ENCODE measurements at places on chromosomes 7 and 10.

DNA sequence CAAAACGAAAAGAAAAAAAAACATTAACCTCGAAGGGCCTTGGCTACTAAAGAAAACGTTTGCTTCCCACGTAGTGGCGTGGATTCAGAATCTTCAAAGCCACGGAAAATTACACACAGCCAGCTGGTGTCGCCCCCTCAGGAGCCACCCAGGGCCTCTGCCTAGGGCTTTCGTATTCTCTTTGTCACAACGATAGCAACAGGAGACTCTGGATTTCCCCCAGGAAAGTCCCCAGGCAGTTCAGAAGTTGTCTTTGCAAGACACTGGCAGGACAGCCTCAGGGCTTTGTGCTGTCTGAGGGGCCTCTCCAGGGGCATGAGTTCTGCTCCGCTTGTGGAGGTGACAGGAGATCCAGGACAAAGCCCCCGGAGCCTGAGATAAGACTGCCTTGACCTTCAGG, 150.2 kb upstream of the INSYN2A start:
- no peak for DNase-seq

- DNase-seq: no peak
Observed at GRCh38 chr10:8156918-8157317, 102.4 kb downstream of the GATA3 start.

GRCh38 chr10:111233439-111233838, 156.6 kb downstream of the ADRA2A start:
- DNase-seq: no peak

DNA sequence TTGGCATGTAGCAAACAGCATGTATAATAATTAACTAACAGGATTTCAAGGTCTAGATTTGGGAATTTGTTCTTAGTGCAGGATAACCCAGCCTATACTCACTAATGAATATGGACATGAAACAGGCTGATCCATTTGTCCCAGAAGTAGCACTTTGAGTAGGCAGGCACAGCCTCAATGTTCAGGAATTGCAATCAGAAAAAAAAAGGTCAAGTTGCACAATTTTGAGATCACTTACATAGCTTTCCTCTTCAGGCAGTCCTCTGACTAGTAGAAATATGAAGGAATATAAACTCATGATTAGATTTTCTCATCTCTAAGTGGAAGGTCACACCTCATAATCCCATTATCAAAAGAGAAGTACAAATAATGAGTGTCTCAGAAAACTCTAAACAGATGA, 921.4 kb upstream of the CELF2 start:
- no peak for DNase-seq

DNA sequence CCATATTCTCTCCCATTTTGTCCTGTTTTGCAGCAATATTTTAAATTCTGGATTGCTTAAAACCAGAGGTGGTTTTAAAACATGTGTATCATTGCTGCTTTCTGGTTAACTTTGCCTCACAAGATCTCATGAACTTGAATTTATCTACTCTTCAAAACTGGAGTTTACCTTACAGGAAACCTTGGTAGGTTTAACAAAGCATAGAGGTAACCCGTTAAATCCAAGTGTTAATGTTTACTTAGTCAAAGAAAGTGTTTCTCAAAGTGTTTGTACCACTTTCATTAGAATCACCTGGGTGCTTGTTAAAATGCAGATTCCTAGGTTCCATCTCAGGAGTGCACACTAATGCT, 44.0 kb upstream of the VDAC2 start:
- no peak for DNase-seq

- DNase-seq: no peak
Observed at GRCh38 chr10:132938472-132939339, 3.7 kb downstream of the CFAP46 start.

DNA sequence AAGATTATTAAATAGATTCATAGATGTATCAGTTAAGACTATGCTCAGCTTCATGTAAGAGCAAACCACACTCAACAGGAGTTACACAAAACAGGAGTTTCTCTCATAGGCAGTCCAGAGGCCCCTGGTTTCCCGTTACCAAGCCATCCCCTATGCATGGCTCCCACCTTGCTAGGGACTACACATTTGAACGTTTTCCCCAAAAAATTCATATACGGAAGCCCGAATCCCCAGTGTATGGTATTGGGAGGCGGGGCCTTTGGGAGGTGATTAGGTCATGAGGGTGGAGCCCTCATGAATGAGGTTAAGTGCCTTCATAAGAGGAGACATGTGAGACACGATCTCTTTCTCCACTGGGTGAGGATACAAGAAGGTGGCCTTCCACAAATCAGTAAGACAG, 29.1 kb downstream of the RSU1 start:
- no peak for DNase-seq

DNA sequence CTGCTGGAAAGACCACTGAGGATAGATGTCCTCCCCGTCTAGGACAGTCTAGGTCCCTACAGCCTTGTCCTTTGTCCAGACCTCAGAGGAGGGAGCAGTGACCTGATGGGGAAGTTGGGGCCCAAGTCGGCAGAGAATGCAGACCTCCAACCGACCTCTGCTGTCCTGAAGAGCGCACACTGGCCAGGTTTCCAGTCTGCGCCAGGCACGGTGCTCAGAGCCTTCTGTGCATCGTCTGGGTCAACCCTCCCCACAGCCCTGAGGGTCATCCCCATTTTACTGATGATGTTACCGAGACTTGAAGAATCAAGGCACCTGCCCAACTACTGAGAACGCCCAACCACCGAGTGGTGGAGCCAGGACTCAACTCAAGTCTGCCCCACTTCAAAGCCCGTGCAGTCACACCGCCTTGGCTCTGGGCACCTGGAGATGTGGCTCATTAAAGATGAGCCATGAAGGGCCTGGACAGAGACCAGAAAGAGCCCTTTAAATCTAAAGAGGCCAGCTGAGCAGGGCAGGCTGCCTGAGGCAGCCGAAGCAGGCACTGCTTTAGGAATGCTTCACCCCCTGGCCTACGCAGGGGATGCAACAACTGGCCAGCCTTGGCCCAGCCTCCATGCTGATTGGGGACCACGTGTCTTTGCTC, 4.4 kb downstream of the ITPRIP start:
- DNase-seq: peak; percentile 58

DNA sequence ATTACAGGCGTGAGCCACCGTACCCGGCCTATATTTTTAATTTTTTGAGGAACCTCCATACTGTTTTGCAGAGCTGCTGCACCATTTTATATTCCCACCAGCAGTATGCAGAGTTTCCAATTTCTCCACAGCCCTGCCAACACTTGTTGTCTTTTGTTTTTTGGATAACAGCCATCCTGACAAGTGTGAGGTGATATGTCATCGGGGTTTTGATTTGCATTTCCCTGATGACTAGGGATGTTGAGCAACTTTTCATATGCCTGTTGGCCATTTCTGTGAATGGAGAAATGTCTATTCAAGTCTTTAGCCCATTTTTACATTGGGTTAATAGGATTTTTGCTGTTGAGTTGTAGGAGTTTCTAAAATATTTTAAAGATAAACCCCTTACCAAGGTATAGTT, 22.2 kb downstream of the ENTPD7 start:
- DNase-seq: no peak

DNA sequence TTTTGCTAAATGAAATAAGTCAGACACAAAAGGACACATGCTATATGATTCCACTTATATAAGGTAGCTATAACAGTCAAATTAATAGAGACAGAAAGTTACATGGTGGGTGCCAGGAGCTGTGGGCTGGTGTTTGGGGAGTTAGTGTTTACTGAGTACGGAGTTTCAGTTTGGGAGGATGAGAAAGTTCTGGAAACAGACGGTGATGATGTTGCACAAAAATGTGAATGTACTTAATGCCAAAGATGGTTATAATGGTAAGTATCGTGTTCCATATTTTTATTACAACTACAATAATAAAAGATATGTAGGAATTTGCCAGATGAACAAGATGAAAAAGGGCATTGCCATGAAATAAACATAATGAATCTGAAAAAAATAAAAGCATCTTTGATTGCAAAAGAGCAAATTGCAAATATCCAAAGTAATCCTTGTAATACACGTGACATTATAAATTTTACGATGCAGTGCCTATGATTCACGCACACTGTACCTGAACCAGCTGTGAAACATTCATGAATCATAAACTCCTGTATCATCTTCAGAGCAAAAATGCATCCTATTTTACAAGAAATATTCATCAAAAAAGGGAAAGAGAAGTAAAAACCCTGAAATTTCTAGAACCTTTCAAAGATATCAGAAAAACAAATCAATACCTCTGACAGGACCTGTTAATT, 676.7 kb downstream of the PCDH15 start:
- DNase-seq: no peak

DNA sequence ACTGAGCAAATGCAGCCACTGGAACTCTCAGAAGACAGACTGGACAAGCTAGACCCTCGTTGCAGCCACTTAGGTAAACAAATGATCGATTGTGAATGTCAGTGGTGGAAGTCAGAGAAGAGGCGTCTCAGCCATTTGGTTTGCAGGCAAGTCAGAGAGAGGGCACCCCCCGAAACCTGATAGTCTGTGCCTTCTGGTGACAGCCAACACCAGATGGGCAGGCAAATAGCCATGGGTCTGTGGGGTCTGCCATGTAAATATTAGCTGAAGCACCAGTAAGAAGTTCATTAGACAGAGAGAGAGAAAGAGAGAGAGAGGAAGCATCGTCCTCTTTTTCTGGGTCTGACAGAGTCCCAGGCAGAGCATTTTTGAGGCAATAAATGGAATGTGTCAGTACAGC, 5.4 kb downstream of the PPP1R17 start:
- no peak for DNase-seq

GRCh38 chr10:60964257-60965235, 20.6 kb upstream of the RHOBTB1 start:
- peak; percentile 77 for DNase-seq

- no peak for DNase-seq
Observed at GRCh38 chr10:112821038-112821437, 129.0 kb upstream of the TCF7L2 start.

DNA sequence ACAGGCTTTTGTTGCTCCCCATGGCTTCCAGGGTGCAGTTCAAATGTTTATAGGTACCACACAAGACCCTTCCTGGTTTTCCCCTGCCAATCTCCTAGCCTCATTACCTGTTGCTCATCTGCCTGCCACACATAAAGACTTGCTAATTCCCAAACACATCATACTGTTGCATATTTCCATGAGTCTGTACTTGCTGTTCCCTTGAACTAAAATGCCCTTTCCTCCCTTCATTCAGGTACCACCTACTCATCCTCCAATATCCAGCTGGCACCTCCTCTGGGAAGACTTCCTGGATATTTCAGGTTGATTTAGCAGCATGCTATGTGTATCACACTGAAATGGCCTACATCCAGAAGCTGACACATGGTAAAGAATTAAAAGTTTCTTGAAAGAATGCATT, 206.4 kb upstream of the NFE2L3 start:
- no peak for DNase-seq

DNA sequence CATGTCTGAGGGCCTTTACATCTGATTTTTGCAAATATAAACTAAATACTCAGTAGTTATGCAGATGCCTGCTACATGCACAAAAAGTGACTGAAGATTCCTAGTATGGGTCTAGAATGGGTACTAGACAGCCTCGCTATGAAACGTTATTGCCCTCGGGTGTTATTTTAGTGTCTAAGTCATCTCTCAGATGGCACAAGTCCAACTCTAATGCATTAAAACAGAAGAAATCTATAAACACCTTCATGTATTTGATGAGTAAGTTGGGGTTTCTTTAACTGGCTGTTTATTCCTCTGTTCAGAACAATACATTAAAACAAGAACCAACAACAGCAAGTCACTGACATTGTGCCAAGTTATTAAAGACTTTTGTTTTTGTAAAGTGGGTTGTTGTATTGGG, 41.6 kb downstream of the TEX36 start:
- DNase-seq: no peak

DNA sequence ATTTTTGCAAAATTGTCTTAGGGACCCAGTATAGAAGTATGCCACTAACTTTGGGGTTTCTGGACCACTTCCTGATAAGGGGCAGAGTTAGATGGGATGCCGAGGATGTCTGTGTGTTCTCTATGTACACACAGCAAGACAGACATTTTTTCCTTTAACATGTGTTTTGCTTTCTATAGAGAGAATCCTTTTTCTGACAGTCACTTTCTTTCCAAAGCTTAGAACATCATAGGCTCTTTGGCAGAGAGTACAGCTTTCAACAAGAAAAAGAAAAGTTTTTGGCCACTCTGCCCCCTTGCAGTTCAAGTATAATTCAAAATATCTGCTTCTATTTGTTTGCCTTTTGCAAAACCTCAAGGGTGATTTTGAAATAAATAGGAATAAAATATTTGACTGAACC, 44.1 kb downstream of the PAPSS2 start:
- DNase-seq: no peak

DNA sequence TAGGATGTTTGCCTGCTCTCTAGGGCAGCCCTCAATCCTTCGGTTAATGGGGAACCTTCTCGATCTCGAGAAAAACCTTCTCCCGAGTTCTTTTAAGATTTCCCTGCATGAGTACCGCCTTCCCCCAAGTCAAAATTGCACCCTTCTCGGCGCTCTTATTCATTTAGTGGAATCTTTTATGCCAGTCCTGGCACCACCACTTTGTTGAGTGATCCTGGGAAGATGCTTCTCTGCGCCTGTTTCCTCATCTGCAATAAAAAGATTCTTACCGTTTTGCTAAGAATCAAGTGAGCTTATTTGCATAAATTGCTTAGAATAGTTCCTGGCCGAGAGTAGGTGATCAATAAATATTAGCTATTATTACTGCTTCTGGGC, 697 bp downstream of the ARPC1A start:
- DNase-seq: no peak

DNA sequence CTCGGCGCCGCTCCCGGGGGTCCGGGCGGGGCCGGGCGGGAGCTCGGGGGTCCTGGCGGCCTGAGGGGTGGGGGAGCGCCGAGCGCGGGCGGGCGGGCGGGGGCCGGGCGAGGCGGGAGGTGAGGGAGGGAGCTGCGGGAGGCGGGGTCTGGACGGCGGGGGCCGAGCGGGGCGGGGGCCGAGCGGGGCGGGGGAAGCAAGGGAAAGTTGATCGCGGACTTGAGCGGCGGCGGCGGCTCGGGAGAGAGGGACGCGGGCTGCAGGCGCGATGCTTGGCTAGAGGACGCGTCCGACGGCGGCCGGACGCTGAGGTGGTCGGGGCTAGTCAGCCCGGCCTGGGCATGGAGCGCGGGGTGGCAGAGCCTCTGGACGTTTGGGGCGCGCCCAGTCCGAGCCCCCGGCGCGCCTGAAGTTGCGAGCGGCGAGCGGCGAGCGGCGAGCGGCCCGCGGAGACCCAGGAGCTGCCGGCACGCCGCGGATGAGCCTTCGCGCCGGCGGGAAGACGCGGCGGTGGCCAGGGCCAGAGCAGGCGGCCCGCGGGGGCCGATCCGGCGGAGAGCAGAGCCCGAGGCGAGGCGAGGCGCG, at the start of gene CDH23:
CDH23 (plus strand) TSS at position 210 of the 585 bp plus-strand sequence. CDS start 42,912 bp downstream, outside the sequence.
- peak; percentile 53 for DNase-seq

Data from right atrium auricular region (tissue), 2 donors.